Activated naive CD8-positive, alpha-beta T cell treated with anti-CD3 and anti-CD28 coated beads, Interleukin-2, amount 50 U/mL, for 24 hours (primary cell): ENCODE measurements at places on chromosomes 2 and 18.

GRCh38 chr18:8839281-8839680 lies 133.9 kb downstream of the MTCL1 start:
- DNase-seq = no peak

GRCh38 chr2:151302879-151303278 lies 13.4 kb upstream of the NMI start:
- DNase-seq = no peak

DNA sequence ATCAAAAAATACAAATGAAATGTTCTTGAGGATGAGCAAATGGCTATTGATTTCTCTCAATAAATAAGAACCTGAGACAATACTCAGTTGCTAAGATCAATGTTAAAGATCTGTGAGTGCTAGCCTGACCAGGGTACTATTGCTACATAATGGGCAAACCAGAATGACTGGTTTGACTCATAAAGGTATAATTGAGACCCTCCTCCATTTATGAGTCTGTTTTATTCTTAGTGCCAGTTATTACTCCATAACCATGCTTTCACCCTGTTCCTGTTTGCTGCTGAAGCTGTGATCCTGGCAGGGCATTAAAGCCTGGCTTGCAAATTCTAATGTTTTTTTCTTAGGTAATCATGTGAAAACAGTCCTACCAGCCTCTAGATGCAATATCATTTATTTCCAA lies 56.6 kb upstream of the PPM1B start:
- no peak for DNase-seq

- DNase-seq = no peak
These were observed 42.1 kb upstream of the ERMN start for GRCh38 chr2:157367704-157368103.

DNA sequence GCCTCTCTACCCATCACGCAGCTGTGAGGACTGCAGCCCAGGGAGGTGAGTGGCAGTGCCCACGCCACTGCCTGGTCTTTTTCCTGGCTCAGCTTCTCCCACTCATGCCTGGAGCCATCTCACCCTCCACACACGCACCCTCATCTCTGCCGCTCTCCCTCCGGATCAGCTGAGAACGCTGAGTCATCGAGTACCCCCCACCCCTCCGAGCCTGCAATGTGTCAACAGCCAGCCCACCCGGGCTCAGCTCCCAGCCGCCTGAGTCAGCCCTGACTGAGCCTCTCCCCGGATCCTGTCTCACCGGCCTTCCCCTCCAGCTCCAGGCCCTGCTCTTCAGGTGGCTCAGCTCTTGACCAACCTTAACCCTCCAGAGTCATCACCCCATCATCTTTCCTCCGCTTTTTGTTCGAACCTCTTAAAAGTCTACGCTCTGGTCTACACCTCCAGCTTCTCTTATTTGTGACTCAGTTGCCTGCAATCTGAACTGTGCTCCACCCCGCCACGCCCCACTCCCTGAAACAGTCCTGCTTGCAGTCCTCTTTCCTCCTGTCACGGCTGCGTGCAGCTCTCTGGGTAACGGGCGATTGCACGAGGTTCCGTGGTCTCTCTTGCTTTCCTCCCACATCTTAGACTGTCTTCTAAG lies 94.4 kb upstream of the ASAP2 start:
- no peak for DNase-seq

DNA sequence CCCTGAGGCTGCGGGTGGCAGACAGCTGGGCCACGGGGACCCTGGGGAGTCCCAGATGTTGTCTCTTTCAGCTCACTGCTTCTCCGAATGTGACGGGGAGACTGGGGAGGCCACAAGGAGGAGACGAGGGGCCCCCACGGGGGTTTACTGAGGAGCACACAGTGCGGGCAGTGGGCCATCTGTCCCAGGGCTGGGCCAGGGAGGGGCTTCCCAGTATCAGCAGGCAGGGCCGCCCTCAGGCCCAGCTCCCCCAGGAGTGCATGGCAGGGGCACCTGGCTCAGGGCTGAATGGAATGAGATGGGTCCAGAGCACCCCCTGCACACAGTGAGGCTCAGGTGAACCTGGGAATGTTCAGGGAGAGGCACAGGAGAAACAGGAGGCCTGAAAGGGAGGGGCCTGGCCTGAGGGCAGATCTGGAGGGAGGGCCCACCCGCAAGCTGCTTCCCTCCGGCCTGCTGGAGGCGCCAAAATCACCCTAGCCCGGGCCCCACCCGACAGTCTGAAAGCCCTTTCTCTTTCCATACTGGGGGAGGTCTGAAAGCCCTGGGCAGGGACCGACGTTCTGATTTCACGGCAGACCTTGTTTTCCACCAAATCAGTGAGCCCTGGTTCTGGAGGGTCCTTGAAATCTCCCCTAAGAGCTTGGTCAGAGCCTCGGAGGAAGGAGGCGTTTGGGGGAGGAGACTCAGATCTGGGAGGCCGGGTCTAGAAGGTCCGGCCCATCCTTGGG lies 35.5 kb upstream of the PTMA start:
- DNase-seq = peak; percentile 60

DNA sequence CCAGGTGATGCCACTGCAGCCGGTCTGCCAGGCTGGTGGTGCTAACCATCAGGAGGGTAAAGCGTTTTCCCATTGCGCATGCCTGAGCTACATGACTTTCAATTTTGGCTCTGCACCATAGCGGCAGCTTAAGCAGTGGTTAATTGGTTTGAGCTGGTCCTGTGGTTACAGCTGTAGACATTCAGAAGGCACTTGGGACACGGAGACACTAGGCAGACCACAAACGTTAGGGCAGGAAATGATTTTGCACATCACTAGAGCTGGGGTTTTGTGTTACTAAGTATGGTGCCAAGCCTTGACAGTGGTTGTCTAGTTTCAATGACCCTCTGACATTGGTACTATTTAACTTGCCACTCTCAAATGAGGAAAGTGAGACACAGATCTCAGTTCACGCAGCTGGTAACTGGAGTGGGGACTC lies 28.9 kb upstream of the CNOT11 start:
- peak; percentile 37 for DNase-seq

DNA sequence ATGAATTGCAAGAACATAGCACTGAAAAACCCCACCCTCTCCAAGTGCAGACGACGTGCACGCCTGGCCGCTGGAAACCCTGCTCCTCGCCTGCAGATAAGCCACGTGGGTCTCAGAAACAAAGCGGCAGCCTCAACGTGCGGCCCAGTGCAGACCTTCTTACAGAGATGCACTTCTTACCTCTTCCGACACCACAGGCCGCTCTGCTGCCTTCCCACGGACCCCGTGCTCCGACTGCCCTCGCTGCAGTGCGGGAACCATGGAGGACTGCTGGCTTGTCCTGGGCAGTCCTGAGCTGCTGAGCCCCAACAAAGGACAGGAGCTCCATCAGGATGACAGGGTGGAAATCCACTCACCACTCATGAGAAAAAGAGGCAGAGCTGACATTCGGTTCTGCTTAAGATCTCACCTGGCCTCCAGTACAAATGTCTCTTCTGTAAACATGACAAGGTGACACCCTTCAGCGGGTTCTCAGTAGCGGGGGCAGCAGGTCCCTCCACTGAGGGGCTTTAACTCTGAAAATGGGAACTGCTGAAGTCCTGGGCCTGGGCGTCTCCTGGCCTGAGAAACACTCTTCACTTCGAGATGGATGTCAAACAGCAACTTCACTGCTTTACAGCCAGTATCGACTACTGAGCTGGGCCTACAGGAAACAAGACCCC lies 6.2 kb downstream of the COPS9 start:
- no peak for DNase-seq

DNA sequence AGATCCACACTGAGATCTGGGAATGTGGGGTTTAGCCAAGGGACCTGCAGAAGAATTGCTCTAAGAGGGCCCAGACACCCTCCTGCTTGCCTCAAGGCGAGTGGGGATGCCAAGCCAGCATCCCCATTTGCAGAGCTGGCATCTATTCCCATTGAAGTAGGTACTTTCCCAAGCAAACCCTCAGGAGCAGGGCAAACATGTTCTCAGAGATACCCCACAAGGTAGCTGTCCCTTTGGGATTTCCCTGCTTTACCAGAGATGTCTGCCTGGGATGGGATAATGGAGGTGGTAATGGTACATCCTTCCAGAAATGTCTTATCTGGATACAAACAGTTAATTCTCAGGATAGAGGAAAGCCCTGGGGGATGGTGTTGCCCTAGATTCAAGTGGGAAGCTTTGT lies 51.2 kb downstream of the GYPC start:
- no peak for DNase-seq

DNA sequence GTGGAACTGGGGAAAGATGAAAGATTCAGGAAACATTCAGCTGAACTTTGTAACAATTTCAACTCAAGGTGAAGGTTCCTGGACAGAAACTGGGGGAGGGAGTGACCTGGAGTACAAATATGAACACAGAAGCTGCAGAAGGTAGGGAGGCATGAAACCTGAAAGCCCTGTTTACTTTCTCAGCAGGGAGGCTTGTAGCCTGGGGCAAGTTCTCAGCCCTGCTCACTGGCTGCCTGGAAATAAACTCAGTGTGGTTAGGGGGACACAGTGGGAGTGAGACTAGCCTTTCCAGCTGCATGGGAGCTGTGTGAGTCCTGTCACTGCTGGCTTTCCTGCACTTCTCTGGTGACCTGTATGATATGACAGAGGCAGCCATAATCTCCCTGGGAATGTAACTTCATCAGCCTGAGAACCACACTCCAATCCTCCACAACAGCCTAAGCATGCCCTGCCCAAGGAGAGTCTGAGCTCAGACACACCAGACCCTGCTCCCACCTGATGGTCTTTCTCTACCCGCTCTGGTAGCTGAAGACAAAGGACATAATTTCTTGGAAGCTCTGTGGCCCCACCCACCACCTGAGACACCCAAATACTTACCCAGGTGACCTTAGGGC lies 77.0 kb downstream of the ZSWIM2 start:
- DNase-seq = no peak

DNA sequence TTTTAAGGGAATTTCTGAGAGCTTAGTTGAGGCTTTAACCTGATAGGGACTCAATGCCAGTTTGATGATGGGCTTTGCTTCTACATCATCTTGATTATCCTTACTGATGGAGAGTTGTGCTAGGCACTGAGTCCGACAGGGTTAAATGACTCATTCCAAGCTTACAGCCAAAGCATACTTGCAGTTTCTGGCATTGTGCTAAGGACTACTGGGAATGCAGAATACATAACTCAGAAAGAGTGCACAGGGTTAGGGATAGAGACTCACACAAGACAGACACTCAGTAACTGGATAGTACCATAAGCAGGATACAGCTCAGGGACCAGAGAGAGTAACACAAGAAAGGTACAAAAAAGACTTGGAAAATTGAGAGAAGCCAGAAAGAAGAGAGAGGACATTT lies 94.1 kb upstream of the SLC14A2 start:
- DNase-seq = no peak

DNA sequence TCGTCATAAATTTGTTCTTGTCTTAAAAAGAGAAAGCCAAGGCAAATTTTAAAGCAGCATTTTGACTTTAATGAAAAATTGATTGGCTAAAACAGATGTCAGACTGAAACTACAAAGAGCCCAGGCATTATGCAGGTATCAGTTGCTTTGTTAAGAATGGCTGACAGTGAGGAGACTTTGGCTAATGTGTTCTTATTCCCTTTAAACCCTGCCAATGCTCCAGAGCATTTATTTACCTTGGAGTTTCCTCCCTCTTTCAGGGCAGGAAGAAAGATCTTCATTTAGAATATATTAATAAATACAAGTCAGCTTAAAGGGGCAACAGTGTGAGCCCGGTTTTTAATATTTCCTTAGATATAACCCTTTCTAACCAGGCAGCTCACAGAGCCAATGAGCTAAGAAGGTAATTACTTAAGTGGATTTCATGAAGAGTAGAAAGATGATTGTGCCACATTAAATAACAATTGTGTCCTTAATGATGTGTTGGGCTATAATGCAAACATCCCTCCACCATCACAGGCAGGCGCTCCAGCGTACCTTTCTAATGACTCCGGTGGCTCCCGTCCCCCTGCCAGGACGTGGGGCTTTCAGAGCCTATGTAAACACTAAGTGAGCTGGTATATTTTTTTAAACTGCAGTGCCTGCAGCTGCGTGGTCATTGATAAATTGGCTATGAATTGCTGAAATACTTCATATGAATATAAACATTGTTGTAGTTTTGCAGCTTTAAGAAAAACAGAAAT lies 349.4 kb upstream of the POU3F3 start:
- no peak for DNase-seq

GRCh38 chr2:193153576-193153975 lies 958.8 kb upstream of the TMEFF2 start:
- DNase-seq = no peak

DNA sequence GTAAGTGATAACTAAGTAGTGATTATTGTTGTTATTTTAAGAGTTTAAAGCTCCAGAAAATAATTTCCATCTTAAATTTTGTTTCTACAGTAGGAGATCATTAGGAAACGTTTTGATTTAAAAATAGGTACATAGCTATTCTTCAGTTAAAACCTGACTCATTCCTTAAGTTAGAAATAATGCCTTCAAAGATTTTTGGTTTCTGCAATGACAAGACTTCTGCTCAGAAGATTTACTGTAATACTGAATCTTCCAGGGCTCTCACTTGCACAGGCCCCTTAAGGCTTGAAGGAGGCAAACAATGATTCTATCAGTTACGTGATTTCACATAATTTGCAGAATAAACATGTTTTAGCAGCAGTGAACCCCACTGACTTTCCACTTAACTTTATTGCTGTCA lies 333.7 kb downstream of the RAD51AP2 start:
- no peak for DNase-seq

GRCh38 chr2:72040629-72041571 lies 106.8 kb downstream of the CYP26B1 start:
- DNase-seq = no peak

GRCh38 chr2:88897715-88898114 lies 206.2 kb downstream of the RPIA start:
- DNase-seq = no peak

- no peak for DNase-seq
These were observed 234.5 kb downstream of the LDLRAD4 start for GRCh38 chr18:13452871-13453680.

DNA sequence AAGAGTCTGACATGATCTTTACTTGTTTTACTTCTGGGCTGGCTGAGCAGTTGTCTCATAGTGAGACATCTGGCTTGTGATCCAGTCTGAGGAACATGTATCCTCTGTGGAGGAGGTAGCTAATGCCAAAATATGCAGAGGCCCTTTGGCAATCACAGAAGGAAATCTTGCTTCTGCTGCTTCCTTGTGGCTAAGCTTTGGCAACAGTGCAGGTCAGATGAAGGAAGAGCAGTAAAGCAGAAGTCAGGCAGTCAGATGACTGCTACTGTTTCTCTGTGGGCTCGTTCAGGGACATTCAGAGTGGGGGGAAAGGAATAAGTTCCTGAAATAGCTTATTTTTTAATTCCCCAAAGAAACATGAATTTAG lies 22.3 kb downstream of the DOK1 start:
- no peak for DNase-seq

- DNase-seq = no peak
These were observed 55.3 kb downstream of the NOL10 start for GRCh38 chr2:10634495-10634894.

GRCh38 chr2:137123226-137123625 lies 357.9 kb downstream of the THSD7B start:
- no peak for DNase-seq

DNA sequence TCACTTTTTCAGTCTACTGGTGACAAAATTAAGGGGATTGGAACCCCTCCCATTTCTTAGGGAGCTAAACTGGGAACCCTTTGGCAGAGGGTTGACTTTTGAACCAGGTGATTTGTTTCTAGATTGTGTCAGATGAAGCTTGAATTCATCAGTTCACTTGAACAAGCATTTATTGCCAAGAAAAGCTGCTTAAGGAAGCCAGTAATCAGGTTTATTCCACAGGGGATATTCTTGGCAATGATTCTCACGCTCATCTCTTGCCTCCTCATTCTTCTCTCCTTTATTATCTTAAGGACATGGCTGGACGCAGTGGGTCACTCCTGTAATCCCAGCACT lies 101.0 kb downstream of the ALPK2 start:
- no peak for DNase-seq

GRCh38 chr18:56888978-56889377 lies 237.8 kb downstream of the WDR7 start:
- DNase-seq = no peak
